Purkinje cell (primary cell): ENCODE measurements at places on chromosomes 5 and 9. TPM values are rescaled to one million over a fixed set of nuclear protein-coding genes. Genes with fewer than 3 reads are reported as not detected.

Gene PCDHB4
- 6.0 and 16.8 TPM in 2 replicates for polyA plus RNA-seq

Gene LTC4S
- polyA plus RNA-seq: not detected in 2 replicates

Gene DENND1A
- polyA plus RNA-seq: 4.5 and 7.1 TPM in 2 replicates

Gene FGF18
- polyA plus RNA-seq: not detected in 2 replicates

Gene NIM1K
- 0.27 and 1.3 TPM in 2 replicates for polyA plus RNA-seq

Gene RPS23
- polyA plus RNA-seq: 1,002 and 1,221 TPM in 2 replicates

Gene TEX48
- not detected in 2 replicates for polyA plus RNA-seq

Gene IFNA2
- 0.22 TPM in 1 of 2 replicates, not detected in the other for polyA plus RNA-seq

Gene PROB1
- polyA plus RNA-seq: not detected in 2 replicates

Gene ORM2
- polyA plus RNA-seq: not detected in 2 replicates

Gene LRRC19
- polyA plus RNA-seq: 0.30 TPM in 1 of 2 replicates, not detected in the other

Gene TMED7
- polyA plus RNA-seq: 112 and 117 TPM in 2 replicates

Gene MORN5
- 0.91 and 2.7 TPM in 2 replicates for polyA plus RNA-seq

Gene MXD3
- not detected in 2 replicates for polyA plus RNA-seq

Gene RORB
- 3.0 and 4.2 TPM in 2 replicates for polyA plus RNA-seq

Gene TAL2
- not detected in 2 replicates for polyA plus RNA-seq

Gene FASTKD3
- 11.4 and 29.4 TPM in 2 replicates for polyA plus RNA-seq

Gene CD274
- 0.27 and 1.5 TPM in 2 replicates for polyA plus RNA-seq

Gene INSL4
- polyA plus RNA-seq: not detected in 2 replicates

Gene ADAMTS2
- 0.11 TPM in 1 of 2 replicates, not detected in the other for polyA plus RNA-seq

Gene ADAM19
- 2.9 and 4.6 TPM in 2 replicates for polyA plus RNA-seq

Gene IFNE
- polyA plus RNA-seq: not detected in 2 replicates

Gene PCDHB10
- 1.2 and 3.6 TPM in 2 replicates for polyA plus RNA-seq

Gene SCGB3A2
- not detected in 2 replicates for polyA plus RNA-seq

Gene LRRC26
- polyA plus RNA-seq: not detected in 2 replicates

Gene RNF183
- not detected in 2 replicates for polyA plus RNA-seq

Gene BRINP1
- 36.7 and 38.1 TPM in 2 replicates for polyA plus RNA-seq

Gene NPR2
- polyA plus RNA-seq: 13.5 and 29.0 TPM in 2 replicates

Gene FAM221B
- not detected in 2 replicates for polyA plus RNA-seq

Gene BTNL8
- not detected in 2 replicates for polyA plus RNA-seq

Gene IL9
- not detected in 2 replicates for polyA plus RNA-seq

Gene PCAT7
- 0.53 TPM in 1 of 2 replicates, not detected in the other for polyA plus RNA-seq

Gene GCNT4
- 0.45 and 2.0 TPM in 2 replicates for polyA plus RNA-seq

Gene C9orf40
- polyA plus RNA-seq: 6.5 and 11.2 TPM in 2 replicates

Gene ADAMTS16
- 0.20 TPM in 1 of 2 replicates, not detected in the other for polyA plus RNA-seq

Gene MSX2
- polyA plus RNA-seq: 1.5 TPM in 2 replicates

Gene RASGRF2
- 5.1 and 5.3 TPM in 2 replicates for polyA plus RNA-seq

Gene AQP3
- polyA plus RNA-seq: 3.4 and 4.7 TPM in 2 replicates

Gene WDR38
- not detected in 2 replicates for polyA plus RNA-seq

Gene ASTN2
- polyA plus RNA-seq: 24.6 and 45.4 TPM in 2 replicates

Gene FOXD4L5
- not detected in 2 replicates for polyA plus RNA-seq

Gene INSYN2B
- 2.0 and 2.6 TPM in 2 replicates for polyA plus RNA-seq

Gene PRSS3
- 4.4 and 26.2 TPM in 2 replicates for polyA plus RNA-seq

Gene SPINK13
- 1.2 TPM in 1 of 2 replicates, not detected in the other for polyA plus RNA-seq

Gene KIF20A
- polyA plus RNA-seq: 0.17 TPM in 1 of 2 replicates, not detected in the other

Gene CDX1
- polyA plus RNA-seq: not detected in 2 replicates

Gene PNPLA7
- 1.1 TPM in 1 of 2 replicates, not detected in the other for polyA plus RNA-seq

Gene OR1K1
- polyA plus RNA-seq: not detected in 2 replicates

Gene INSL6
- polyA plus RNA-seq: 2.3 TPM in 1 of 2 replicates, not detected in the other

Gene HSD17B3
- polyA plus RNA-seq: not detected in 2 replicates

Gene SGTB
- 8.9 and 20.9 TPM in 2 replicates for polyA plus RNA-seq

Gene PCDHGB5
- polyA plus RNA-seq: 0.32 TPM in 1 of 2 replicates, not detected in the other

Gene PCDHA6
- 4.0 and 5.4 TPM in 2 replicates for polyA plus RNA-seq

Gene CRB2
- polyA plus RNA-seq: not detected in 2 replicates

Gene SLC6A3
- polyA plus RNA-seq: not detected in 2 replicates

Gene PCDHB8
- polyA plus RNA-seq: not detected in 2 replicates

Gene LVRN
- polyA plus RNA-seq: not detected in 2 replicates

Gene RMI1
- 8.3 and 9.2 TPM in 2 replicates for polyA plus RNA-seq
